KG1 (cell line): ENCODE measurements at places on chromosomes 11 and 22.

- no peak for DNase-seq
Measured at GRCh38 chr11:16871368-16871767, 132.9 kb downstream of the C11orf58 start.

GRCh38 chr11:119741369-119742262 lies 12.6 kb upstream of the NECTIN1 start:
- peak; percentile 12 for DNase-seq

- DNase-seq, result no peak
Measured at GRCh38 chr11:124954590-124954955, 571 bp downstream of the CCDC15 start.

DNA sequence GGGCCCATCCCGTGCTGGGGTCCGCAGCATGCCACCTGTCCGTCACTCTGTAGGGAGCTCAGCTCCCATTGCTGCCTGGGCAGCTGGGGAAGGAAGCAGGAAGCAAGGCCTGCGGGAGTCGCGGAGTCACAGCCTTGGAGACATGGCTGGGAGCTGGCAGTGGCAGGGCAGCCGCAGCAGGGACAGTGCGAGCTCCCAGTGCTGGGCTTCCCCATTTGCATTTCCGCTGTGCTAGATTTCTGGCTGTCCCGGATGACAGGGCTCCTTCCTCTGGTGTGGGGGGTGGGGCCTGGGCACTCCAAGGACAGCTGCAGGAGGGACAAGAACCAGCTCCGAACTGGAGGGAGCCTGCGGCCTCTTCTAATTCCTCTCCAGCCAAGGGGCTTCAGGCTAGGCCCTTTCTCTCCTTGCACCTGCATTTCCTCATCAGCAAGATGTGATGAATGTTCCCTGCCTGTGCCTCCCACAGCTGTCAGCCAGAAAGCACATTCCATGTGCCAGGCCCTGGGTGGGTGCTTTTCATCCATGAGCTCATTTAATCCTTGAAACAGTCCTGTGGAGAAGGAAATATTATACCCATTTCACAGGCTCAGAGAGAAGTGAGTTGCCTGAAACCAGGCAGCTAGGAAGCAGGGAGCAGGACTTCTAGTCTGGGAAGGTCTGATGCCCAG lies 48.0 kb downstream of the MYO7A start:
- DNase-seq, result no peak

GRCh38 chr11:86863476-86863875 lies 63.1 kb downstream of the PRSS23 start:
- DNase-seq, result no peak

- no peak for DNase-seq
Measured at GRCh38 chr11:65859812-65860277, 388 bp upstream of the MUS81 start.

- DNase-seq, result no peak
Measured at GRCh38 chr11:12885717-12886239, 123.3 kb upstream of the RASSF10 start.

DNA sequence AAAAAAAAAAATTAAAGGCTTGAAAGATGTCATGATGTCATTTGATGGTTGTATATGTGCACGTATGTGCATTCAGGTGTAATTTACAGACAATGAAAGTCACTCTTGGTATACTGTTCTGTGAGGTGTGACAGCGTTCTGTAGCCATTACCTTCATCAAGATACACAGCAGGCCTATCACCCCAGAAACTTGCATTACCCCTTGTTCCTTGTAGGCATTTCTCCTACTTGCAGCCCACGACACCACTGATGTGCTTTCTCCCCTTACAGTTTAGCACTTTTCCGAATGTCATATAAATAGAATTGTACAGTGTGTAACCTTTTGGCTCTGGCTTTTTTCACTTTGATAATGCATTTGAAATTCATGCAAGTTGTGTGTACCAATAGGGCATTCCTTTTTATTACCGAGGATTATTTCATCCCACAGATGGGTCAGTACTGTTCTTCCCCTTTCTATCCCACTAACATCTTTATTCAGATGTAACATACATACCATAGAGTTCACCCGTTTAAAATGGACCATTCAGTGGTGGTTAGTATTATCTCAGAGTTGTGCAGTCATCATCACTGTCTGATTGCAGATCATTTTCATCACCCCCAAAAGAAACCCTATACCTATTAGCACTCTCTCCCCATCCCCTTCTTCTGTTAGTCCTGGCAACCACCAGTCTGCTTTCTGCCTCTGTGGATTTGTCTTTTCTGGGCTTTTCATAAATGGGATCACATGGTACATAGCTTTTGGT lies 30.3 kb downstream of the BCR start:
- DNase-seq, result no peak

DNA sequence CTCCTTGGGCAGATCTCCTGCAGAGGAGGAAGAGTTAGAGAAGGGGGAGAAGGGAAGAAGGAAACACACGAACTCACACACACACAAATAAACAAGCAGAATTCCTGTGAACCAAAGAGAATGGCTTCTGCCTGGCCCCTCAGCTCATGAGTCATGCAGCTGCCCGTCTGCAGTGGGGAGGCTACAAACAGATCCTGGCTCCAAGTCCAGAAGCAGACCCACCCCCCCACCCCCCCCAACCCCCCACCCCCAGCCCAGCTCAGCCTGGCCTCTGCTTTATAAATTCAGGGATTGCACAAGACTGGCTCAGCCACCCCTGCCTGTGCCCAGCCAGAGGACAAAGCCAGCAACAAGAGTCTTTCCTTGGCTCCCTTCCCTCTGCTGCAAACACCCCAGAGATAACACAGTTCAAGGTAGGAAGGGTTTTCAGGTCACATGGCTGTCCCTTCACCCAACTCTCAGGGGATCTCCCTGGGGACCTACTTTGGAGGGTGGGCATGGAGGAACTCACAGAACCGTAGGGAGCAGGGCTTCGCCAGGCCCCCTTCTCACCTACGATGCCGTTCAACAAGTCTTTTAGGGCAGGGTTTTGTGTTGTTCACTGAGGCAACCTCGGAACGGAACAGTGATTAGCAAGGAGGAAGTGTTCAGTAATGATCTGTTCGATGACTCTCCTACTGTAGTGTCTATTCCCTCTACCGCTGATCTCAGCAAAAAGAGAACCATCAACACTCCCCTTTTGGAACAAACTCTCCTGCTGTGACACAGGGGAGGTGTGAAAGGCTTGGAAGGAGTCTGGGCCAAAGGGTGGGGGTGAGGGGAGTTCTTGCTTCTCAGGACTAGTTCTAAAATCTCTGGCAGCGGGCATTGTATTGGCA lies 35.5 kb downstream of the RPL27A start:
- no peak for DNase-seq

DNA sequence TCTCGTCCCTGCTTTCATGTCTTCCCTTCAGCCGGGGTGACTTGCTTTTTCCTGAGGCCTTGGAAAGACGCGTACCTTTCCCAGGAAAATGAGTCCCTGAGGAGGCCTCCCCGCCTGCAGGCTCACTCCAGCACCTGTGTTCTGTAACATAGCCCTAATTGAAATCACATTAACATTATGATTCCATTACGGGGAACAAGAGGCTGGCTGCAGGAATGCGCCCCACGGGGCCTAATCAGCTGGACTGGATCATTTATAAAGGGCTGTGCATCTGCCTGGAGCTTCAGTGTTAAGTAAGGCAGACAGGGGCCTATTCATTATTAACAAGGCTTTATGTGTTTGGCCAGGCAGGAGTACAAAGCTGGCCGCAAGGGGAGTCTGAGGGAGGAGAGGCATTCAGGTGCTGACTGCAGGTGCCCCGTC lies 41.9 kb upstream of the TSPAN18 start:
- no peak for DNase-seq

DNA sequence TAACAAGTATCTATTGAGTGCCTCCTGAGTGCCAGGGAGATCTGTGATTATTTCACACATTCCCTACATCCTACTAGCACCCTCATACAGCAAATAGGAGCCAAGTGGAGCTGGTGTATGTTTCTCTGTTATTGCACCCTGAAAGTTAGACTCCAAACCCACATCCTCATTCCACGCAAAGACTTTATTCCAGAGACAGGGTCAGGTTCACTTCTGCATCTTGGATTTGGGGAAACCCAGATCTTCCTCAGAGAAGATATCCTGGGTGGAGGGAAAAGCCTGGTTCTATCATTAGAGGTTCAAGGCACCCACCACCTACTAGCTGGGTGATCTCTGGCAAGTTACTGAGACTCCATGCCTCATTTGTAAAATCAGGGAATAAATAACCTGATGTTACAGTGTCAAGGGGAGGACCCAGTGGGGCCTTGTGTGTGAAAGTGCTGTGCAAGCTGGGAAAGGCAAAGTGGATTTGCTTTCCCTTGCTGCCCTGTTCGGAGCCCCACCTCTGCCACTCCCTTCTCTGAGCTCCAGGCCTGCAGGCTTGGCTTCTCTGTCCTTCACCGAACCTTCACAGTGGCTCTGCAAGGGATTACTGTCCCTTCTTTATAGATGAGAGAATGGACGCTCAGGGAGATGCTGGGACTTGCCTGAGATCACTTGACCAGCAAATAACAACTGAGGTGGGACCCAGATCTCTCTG lies 991 bp upstream of the SLCO2B1 start:
- no peak for DNase-seq

GRCh38 chr22:32832174-32832573 lies 30.7 kb downstream of the TIMP3 start:
- no peak for DNase-seq

GRCh38 chr22:17853073-17853472 lies 78.8 kb upstream of the BID start:
- no peak for DNase-seq

DNA sequence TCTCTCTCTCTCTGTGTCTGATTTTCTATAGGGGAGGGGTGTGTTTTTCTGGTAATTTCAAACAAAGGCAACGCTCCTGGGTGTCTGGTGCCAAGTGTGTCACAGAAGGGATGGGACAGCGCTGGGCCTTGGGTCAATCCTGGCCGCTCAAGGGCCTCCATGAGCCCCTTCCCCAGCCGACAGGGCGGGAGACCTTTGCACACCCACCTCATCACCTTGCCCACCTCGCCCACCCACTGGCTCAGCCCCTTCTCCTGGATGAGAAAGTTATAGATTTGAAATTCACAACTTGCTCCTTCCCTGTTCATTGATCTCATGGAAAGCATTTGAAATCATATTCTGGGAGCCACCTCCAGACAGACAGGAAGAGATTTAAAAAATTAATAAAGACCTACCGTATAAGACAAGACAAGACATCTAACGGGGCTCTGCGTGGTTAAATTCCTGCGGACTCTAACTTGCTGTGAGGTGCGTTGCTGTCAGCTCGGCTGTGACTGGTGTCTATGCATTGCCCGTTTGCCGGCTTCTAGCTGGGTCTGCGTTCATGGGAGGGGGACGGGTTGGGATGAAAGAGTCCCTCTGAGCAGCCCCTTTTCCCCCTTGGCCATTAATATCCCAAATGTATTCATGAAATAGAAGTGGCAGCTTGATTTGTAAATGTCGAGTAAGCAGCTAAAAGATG lies 27.0 kb downstream of the MPPED1 start:
- DNase-seq, result no peak

DNA sequence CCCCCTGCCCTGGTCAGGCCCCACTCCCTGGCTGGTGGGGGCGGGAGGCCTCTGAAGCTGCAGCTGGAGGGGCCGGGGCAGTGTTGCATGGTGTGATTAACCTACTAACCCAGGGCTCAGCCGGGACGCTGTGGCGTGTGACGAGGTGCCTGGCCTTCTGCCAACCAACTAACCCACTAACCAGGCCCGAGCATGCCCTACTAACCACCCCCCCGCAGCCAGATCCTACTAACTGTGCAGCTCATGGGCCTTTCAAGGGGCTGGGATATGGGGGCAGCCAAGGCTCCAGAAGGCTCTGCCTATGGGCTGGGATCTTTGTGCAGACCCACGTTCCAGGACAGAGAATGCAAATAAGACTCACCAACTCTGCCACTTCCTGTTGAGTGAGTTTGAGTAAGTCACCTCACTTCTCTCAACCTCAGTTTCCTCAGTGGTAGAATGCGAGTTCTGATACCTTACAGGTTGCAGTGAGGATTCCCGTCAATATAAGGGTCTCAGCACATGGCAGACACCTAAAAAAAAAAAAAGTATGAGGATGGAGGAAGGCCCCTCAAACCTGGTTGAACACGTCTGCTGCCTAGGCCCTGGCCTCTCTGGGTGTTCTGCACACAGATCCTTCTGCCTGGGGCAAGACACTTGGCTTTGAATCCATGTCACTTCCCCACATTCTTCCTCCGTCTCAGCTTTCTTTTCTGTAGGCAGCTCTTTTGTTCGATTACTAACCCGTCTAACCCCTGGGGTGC lies 14.1 kb downstream of the MIAT start:
- DNase-seq, result peak; percentile 46

DNA sequence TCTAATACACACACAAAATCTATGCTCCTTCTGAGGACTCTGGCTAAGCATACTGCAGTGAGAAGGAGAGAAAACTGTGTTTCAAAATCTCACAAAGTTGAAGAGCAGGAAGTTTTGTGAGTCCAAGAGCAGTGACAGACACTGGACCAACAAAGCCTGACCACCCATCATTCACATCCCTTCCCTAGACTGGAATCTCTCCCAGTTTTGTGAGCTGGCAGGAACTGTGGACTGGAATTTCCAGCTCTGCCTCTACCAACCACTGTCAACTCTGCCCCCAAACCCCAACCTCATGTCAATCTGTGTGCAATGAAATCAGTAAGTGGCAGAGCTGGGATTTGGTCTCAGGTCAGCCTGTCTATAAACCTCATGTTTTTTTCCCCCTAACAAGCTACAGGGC lies 112.6 kb downstream of the ARL14EP start:
- DNase-seq, result no peak

GRCh38 chr22:38973289-38974169 lies 8.6 kb upstream of the APOBEC3B start:
- peak; percentile 45 for DNase-seq

- no peak for DNase-seq
Measured at GRCh38 chr11:132358573-132358953, 988.1 kb downstream of the NTM start.

DNA sequence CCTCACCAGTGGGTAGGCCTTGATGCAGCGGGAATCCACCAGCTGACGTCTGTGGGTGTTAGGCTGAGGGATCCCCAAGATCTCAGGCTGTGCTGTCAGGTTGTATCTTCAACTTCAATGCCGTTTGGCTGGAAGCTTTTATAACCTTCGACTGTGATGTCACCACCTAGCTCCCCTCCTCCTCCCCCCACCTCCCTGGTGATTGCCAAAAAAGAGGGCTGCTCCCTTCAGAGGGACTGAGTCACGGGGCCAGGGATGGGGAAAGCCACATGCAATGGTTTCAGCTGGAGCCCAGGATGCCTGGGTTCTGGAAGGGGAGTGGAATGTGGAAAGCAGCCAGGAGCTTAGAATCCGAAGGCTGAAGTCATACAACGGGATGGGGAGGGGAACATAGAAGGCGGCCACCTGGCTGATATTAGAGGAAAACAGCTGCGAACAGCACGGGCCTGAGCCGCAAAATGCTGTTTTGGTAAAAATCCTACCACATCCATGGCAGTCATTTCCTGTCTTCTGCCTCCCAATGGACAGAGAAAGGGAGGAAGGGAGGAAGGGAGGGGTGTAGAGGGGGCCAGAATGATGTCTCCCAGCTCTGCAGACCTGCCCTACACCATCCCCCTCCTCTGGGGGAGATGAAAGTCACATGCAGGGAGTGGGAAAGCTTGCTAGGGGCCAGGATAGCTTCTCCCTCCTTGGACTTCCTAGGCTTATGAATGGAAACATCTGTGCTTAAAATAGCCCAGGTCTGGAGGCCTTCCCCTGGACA lies at the start of gene LRRN4CL:
TSS of gene LRRN4CL (minus strand) at position 110 of the 763 bp plus-strand sequence. CDS start 1,022 bp downstream, outside the sequence.
- no peak for DNase-seq

GRCh38 chr11:1293619-1294015 lies 15.8 kb downstream of the TOLLIP start:
- DNase-seq, result no peak

GRCh38 chr11:33379947-33380346 lies 122.8 kb downstream of the HIPK3 start:
- no peak for DNase-seq

- no peak for DNase-seq
Measured at GRCh38 chr22:20427945-20428417, 9.6 kb downstream of the SCARF2 start.
